ENCODE measurements at places on chromosomes 5 and 9.

DNA sequence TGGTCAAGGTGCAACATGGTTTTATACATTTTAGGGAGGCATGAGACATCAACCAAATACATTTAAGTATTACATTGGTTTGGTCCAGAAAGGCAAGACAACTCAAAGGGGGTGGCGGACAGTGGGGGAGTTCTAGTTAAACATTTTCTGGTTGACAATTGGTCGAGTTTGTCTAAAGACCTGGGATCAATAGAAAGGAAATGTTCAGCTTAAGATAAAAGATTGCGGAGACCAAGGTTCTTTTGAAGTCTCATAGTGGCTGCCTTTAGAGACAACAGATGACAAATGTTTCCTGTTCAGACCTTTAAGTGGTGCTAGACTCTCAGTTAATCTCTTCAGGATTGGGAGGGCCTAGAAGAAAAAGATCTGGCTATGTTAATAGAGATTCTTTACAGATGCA lies 47.7 kb upstream of the TTC39B start:
- no peak for DNase-seq

- DNase-seq = no peak
Observed at GRCh38 chr9:123390337-123391135, 34.5 kb downstream of the CRB2 start.

DNA sequence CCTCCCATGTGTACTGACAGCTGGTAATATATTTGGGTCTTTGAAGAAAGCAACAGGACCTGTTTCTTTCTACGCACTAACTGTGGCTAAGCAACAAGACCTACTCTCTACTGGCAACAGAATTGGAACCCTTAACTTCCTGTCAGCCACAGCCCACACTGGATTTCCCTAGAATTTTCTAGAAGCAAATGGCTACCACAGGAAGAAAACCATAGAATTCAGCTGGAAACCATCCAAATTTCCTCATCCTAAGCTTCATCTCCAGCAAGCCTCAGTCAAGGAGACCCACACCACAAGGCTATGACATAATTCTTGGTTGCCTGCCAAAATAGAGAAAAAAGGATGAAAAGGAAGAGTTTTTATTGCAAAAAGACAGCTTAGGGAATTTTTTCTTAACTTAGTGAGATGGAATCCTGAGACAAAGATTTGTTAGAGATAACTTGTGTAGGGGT lies 171.8 kb upstream of the TNC start:
- DNase-seq = no peak

DNA sequence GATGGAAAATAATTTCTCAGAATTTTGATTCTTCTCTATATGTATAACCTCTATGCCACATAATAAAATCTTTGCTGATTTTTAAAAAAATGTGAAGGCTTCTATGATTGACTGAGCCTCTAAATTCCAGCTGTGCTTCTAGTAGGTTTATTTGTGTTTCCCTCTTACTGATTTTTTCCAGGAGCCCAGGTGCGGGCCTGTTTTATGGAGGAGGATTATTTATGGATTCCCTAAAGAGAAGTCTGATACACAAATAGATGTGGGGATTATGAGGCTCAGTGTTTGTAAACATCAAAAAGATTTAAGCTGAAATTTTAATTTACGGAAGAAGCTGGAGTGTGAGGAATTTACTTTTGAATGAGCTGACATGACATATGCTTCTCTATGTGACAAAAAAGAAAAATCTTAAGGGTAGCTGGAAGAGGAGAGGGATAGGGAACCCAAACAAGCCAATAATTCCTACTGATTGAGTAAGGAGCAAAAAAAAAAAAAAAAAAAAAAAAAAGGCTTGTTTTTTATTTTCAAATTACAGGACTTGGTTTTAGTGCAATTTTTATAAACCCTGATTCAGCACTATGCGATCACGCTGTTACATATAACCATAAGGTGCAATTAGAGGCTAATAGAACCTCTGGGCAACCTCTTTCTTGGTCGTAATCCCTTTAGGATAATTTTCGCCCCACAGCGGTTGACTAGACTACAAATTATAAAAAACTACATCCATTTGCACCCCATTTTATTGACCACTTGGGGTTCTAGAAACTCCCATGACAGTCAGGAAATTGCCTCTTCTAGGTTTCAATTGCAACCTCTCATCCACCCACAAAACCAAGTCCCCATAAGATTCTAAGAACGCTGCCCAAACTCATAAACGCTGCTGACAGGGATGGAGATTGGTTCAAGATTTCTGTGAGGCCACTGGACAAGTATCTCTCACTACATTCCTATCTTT lies 44.4 kb upstream of the RAI14 start:
- DNase-seq = no peak

All from activated CD8-positive, alpha-beta memory T cell treated with anti-CD3 and anti-CD28 coated beads for 24 hours (primary cell).